ENCODE measurements at places on chromosomes 1 and 21. TPM values are rescaled to one million over a fixed set of nuclear protein-coding genes. Genes with fewer than 3 reads are reported as not detected.

LCE1D gene
- total RNA-seq: not detected

GRCh38 chr1:19445417-19446342, 39.7 kb downstream of the CAPZB start:
- peaks cover 77% of the 10 kb centered on the region for H3K4me1 ChIP-seq
- H3K4me3 ChIP-seq: no peak overlapping the region
- H3K36me3 ChIP-seq: no peaks in the 10 kb centered on the region
- H3K27ac ChIP-seq: peak overlapping the region; percentile 34

- no peak overlapping the region for H3K4me3 ChIP-seq
- no peak overlapping the region for H3K27ac ChIP-seq
- no peaks in the 10 kb centered on the region for H3K36me3 ChIP-seq
- no peaks in the 10 kb centered on the region for H3K27me3 ChIP-seq
Observed at GRCh38 chr1:78080767-78081166, 35.0 kb downstream of the GIPC2 start.

SFN gene
- total RNA-seq: 0.47 TPM

- no peak for DNase-seq
- no peaks in the 10 kb centered on the region for H3K27me3 ChIP-seq
- H3K36me3 ChIP-seq: no peaks in the 10 kb centered on the region
- no peak overlapping the region for H3K4me3 ChIP-seq
- peaks cover 16% of the 10 kb centered on the region for H3K4me1 ChIP-seq
- H3K27ac ChIP-seq: no peak overlapping the region
Observed at GRCh38 chr1:58064166-58064565, 482.4 kb downstream of the OMA1 start.
